ENCODE measurements at places on chromosomes 4 and X.

DNA sequence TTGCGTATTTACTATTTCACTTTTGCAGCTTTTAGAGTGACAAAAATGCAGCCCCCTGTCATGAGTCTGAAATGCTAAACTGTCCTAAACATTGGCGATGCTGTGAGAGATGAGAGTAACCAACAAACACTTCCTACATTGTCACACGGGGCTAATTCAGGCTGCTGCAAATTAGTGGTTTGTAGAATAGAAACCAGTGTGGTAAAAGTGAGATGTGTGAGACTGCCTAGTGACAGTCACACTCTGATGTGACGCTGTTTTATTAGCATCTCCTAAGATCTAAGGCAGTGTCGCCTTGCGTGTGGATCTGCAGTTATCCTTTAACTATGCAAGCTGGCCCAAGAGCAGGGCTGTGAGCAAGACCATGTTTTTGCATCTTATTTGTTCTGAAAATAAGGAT lies 800.2 kb upstream of the TENM3 start:
- DNase-seq: no peak

GRCh38 chrX:10636337-10636736 lies 16.0 kb upstream of the MID1 start:
- no peak for DNase-seq

GRCh38 chr4:85738721-85739120 lies 263.8 kb downstream of the ARHGAP24 start:
- no peak for DNase-seq

DNA sequence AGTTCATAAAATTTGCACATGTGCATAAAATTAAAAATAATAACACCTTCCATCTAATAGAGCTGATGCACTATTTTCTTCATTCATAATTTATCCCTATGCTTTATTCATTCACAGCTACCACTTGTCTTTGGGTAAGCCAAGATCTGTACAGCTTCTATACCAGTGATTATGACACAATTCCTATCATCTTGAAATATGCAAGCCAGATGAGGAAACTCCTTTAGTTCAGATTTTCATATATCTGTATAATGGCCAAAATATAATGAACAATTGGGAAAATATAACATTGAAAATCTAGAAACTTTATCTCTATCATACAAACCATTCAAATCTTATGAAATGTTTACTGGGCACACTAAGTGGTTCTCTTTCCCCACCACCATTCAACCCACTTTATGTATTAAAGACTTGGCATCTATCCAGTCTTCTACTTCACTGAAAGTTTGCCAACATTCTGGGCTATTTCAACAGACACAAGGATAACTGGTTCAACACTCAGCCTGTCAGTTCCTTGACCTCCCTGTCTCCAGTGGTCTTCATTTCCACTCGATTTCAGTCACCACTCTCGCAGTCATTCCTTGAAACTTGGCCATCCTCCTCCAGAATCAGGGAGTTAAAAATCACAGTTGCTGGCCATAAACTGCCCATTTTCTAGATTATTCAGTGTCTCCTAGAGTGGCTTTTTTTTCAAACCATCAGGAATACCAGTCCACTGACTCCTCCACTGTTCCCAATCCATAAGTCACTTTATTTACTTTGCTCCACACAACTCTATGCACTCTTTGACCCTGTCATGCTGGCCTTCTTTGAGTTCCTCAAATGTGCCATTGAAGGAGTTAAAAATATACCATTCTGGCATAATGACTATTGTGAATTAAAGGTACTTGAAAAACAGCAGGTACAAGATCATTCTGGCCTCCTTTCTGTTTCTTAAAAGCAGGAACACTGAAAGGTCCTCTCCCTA lies 85.5 kb downstream of the CAMK2D start:
- DNase-seq: no peak

- DNase-seq: no peak
Observed at GRCh38 chrX:95629737-95630136, 1054.9 kb upstream of the DIAPH2 start.

DNA sequence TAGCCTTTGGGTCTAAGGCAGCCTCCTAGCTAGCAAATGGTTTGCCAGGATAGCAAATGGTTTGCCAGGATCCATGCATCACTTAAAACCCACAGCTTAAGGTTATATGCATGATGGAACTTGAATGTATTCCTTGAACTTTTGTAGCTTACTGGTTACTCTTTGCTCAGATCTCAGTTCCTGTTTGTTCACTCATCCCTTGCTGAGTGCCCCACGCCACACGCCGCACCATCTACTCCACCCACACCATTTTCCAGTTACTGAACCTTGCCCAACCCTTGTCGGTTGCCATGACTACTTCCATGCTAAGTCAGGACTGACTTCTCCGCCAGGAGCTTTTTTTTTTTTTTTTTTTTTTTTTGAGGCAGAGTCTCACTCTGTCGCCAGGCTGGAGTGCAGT lies 29.5 kb upstream of the XIAP start:
- no peak for DNase-seq

GRCh38 chr4:113969709-113970334 lies 9.6 kb downstream of the ARSJ start:
- DNase-seq: no peak

DNA sequence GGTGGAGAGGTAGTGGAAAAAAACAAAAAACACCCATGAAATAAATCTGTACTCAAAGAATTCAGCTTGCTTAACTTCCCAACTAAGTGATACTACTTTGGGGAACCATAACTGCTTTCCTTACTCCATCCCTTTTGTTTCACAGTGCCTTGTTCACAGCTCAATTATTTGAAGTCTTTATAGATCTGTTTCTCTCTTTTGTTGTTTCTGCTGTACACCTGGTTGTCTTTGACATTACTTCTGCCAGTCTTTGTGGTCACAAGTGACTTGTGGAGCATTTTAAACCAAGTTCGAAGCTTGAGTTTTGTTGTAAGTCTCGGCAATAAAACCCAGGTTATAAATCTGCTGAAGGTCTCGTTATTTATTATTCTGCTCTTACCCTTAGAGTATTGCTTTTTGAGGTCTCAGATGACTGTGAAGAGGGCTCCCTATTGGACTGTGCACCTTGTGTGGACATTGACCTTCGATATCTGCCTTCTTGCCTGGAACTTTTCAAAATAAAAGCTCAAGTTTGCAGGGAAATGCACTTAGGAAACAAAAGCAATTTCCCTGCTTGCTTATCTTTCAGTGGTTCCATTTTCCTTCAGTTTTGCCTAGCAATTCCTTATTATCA lies 59.8 kb downstream of the ANK2 start:
- no peak for DNase-seq

DNA sequence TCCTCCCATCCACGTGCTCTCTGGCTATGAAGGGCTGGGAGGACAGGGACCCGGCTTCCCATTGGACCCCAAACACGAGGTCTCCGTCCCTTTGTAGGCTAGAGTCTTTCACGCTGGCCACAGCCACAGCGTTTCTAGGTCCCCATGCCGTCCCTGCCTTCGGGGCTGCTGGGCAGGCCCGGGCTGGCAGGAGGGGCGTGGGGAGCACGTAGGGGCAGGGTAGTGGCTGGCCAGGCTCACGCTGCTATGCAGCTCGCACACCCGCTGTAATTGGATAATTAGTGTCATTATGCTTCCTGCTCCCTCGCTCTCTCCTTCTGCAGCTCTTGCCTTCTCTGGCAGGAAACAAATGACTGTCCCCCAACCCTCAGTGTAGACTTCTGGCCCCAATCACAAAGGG lies 9.8 kb downstream of the ATP2B3 start:
- no peak for DNase-seq

DNA sequence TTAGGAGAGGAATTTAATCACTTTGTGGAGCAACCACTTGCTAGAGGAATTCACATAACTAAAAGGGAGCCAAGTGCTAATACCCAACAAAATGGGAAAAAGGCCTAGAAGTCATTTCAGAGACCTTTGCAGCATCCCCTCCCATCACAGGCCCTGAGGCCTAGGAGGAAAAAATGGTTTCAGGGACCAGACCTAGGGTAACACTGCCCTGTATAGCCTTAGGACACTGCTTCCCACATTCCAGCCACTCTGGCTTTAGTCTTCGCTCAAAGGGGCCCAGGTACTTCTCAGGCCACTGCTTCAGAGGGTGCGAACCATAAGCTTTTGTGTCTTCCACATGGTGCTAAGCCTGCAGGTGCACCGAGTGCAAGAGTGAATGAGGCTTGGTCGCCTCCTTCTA lies 19.1 kb downstream of the SPANXN2 start:
- DNase-seq: no peak

- no peak for DNase-seq
Observed at GRCh38 chr4:185122681-185123345, 20.3 kb upstream of the SLC25A4 start.

- no peak for DNase-seq
Observed at GRCh38 chr4:174154215-174154854, 129.1 kb downstream of the FBXO8 start.

DNA sequence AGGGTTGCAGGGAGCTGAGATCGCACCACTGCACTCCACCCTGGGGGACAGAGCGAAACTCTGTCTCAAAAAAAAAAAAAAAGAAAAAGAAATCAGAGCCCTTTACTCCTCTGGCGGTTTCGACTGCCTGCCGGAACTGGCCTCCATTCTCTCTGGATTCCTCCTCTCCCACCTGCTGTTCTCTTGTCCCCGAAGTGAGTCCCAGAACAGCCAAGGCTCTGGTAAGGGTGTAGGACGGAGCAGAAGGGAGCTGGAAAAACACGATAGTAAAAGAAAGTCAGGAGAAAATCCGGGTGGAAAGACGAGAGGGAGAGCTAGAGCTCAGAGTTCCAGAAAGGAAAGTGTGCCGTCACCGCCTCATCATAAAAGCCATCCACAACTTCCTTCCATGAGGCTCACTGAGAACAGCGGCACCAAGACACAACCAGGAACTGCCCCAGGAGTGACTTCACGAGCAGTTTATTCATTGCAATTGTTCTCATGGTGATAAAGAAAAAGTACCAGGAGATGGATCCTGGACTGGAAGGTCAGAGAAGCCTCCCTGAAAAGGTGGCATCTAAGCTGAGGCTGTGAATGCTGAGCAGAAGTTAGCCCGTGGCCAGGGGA lies 12.3 kb downstream of the TLR3 start:
- no peak for DNase-seq

DNA sequence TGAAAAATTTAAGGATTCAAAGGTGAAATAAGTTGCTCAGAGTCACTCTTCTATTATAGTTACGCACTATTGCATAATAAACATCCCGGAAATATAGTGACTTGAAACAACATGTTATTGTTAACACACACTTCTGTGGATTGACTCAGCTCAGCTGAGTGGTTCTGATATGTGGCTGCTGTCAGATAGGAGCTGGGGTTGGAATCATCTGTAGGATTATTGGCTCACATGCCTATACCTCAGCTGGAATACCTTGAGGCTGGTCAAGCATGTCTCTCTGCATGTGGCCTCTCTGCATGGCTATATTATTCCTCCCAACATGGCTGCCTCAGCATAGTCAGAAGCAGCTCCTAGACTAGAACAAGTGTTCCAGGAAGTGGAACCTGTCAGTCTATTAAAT lies 486.7 kb upstream of the MAGEB2 start:
- no peak for DNase-seq

GRCh38 chr4:41758884-41759283 lies 10.4 kb upstream of the PHOX2B start:
- DNase-seq: no peak

DNA sequence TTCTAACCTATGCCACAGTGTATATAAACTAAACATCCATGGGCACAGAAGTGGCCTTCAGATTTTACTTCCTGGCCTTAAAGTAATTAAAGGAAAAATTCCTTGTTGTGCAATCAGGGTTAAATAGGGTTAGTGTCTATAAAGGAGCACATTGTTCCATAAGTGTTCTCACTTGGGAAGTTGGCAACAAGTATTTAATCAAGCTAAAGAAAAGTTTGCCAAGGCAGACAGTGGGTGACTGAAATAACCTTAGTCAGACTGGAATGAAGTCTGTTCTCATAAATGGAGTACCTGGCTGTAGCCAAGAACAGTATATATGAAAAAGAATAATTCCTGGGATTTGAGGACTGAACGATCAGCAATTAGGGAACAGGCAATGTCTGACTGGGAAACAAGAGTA lies 213.6 kb downstream of the HTR2C start:
- no peak for DNase-seq

DNA sequence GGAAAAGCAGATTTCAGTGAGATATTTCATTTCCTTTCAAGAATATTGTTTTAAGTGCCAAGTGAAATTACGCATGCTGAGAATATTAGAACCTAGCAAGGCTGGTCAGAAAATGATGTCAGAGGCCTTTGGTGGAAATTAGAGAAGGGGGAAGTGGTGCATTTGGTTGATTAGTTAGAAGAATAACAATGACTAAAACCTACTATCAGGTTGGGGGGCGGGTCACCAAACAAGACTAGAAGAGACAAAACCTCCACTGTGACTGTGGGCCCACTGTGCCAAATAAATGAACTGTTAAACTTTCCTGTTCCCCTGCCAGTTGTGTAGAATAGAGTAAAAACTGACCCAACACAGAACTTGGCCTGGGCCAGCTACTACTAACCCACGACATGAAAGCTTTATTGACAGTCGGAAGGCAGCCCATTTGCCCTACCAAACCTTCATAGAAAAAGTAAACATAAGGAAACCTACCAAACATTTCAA lies 2.9 kb downstream of the RAPGEF2 start:
- no peak for DNase-seq

DNA sequence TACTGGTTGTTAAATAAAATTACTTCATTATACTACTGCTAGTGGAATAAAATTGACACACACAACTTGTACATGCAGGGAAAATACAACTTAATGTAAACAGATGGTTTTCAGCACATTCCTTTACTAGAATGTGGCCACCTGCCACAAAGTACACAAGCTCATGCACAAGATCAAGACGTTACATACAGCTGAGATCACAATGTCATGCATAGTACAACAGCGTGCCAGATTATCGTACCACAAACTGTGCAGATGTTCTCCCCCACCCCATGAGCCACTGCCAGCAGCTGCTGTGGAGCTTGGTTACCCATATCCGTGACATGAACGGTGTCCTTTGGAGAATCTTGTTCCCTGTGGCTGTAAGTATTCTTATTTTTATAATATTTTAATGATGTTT lies 27.7 kb downstream of the FBXO8 start:
- DNase-seq: no peak

DNA sequence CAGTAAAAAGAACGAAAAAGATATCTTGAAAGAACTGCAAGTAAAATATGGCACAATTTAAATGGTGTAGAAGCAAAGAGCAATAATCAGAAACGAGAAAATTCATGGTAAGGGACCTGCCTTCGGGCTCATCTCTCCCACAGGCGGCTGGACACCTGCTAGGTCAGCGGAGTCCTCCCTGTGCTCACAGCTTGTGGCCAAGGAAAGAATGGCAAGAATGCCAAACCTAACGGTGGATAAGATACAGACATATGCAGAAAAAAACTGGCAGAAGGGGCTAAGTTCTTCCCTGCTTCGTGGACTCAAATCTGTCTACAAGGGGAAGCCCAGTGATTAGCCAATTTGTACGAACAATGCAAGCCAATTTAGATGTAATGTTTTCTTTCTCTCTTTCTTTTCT lies 152.1 kb upstream of the VCX start:
- DNase-seq: no peak

GRCh38 chr4:23969635-23970145 lies 79.8 kb upstream of the PPARGC1A start:
- DNase-seq: no peak

GRCh38 chr4:23741681-23742191 lies 148.1 kb downstream of the PPARGC1A start:
- no peak for DNase-seq

All from stimulated activated CD8-positive, alpha-beta memory T cell treated with anti-CD3 and anti-CD28 coated beads, Interleukin-4, amount 100 ng/mL, for 4 hours (primary cell).